ENCODE measurements at places on chromosomes 2 and 18. TPM values are rescaled to one million over a fixed set of nuclear protein-coding genes. Genes with fewer than 3 reads are reported as not detected.

GRCh38 chr18:49648326-49648725, 86.5 kb downstream of the LIPG start:
- DNase-seq: no peak

DNA sequence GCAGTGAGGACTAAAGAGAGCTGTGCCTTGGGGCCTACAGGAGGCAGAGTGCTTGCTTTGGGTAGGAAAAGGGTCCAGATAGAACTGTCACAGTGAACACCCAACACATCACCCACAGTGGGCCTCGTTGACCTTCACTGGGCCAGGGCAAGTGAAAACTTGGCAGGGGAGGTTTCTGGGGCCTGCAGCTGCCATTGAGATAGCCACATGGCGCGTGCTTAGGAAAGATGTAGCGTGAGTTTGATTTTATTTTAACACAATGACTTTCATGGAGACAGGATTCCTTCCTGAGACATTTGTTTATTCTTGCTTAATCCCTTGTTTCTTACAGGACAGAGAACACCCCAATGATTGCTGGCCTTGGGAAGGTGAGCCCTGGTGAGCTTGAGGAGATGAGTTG, 9.3 kb upstream of the ESPNL start:
- DNase-seq: no peak

DNA sequence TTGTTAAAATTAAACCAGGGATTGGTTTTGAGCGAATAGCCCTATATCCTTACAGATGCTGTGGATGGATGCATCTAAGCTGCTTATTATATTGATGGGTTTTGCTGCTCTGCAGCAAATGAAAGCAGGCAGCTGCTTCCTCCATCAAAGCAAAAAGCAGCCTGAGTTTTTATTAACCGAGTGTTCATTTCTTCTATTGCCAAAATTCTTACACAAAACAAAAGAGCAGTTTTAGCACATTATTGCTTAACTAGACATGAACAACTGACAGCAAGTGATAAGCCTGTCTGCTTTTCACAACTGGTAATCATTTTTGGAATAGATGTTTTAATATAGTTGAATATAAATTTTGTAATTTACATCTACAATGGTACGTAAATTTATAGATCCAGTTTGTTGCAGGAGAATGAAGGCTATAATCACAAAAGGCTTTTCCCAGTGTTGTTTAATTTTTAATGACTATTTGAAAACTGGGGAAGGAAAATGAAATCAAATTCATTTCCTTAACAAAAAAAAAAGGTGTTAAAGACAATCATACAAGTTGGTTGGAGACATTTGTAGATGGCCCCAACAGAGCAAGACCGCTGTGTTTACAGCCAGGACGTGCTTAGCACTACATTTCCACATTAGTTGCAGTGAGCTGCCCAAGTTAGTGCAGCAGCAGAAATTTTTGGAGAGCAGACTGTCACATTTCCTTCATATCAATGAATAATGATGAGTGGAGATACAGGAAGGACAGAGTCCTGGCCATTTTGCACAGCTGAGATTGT, 253.6 kb upstream of the SIX3 start:
- DNase-seq: no peak

DNA sequence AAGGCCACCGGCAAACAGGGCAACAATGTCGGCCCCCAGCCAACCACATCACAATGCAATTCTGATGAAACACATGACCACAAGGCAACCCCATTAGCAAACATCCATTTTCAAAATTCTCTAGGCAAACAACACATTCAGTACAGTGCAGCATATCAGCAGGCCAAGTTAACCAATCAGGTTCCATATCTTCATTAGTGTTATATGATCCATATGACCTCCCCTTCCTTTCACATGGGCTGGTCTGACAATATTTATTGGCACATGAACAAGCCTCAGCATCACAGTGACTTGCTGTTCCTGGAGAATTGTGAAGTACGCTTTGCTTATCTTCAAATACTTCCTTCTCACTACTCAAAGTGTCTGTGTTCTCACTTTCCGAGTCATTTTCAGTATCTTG, 19.8 kb downstream of the RNF103 start:
- DNase-seq: no peak

DNA sequence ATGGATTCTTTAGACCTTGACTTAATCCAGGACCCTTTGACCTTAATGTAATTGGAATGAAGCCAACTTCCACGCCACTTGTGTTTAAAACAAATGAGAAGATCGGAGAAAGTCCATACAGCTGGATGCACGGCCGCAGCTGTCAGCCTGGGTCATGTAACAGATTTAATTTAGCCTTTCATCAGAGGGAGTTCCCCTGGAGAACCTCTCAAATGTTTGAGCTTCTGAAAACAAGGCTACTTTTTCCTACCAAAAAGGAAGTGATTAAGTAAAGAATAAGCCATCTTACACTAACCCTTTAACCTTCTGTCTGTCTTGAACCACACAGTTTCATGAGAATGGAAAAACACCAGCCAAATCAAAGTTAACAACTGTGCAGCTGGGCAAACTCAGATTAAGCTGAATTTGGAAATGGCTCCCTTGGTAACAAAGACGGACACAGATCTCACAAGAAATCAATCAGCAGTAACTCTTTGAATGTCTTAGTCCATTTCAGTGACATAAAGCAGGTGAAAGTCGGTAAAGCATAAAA, 103.6 kb downstream of the DOCK10 start:
- DNase-seq: no peak

C2orf74 gene
- 13.1 TPM for total RNA-seq

FSIP2 gene
- total RNA-seq: 0.26 TPM
